ENCODE measurements at places on chromosomes 6 and 20.

DNA sequence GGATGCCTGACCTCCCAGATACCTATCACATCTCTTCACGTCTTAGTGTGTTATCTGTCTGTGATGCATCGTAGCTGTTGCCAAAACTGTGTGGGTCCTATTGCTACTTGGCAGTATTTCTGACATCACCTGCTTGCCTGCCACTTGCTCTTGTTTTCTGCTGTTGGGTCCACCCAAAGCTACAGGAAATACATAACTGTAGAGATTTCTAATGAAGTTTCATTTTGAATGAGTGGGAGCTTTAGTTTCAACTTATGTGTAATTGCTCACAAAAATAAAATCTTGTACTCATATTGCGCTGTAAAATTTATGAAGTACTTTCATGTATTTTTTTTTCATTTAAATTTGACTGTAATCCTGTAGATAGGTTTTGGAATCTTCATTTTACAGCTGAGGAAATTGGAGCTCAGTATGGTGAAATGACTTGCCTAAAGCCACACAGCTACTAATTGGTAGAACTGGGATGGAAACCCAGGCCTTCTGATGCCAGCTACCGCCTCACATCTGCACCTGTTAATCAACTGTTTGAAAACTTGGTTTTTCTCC, 113.6 kb upstream of the MAN1A1 start:
- DNase-seq, result no peak

GRCh38 chr6:136721467-136721866, 70.8 kb downstream of the MAP3K5 start:
- DNase-seq, result no peak

DNA sequence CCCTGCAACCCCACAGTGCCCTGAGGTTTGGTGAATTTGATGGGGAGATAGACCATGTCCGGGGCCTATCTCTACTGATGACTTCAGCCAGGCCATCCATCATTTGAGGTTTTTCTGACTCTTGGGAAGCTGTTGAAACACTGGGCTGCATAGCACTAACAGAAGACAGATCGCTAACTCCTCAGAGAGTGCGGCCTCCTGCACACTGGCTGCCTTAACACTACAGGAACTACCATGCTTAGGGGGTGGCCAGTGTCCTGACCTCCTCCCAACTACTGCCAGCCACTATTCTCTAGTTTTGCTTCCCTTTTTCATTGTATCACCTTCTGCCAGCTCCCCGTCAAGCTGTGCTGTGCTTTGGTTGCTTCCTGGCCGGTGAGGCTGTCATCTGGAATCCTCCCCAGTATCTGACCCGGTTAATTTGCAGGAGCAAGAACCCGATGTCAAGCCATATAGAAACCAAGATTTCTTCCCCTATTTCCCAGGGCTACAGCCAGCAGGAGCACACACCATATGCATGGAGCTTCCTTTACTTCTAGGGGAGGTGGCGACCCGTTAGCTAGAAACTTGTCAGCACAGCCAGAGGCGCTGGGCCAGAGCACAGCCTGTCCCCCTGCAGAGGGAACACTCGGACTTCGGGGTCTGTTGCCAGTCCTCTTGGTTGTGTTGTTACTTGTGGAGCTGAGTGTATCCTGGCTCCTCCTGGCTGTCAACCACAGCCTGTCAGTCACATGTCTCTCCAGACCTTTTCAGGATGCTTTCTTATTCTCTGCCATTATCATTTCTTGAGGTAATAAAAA, 57.3 kb upstream of the TRAF3IP2 start:
- DNase-seq, result no peak

DNA sequence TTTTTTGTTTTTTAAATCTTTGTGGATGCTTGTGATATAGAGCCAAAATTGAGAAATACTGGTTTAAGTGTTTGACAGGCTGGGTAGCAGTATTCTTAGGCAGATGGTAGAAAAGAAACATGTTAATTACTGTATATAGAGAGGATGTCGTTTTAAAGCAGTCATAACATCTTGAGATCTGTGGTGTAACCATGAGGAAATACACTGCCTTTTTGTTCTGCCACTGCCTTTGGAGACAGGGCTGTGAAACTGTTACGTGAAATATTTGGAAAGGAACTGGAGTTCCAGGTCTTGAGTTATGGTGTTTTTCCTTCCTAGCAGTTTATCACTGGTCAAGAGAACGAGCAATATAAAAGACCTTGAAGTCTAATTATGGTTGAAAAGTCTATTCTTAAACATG, 19.5 kb downstream of the STXBP5 start:
- DNase-seq, result no peak

GRCh38 chr6:96725296-96725695, 112.0 kb downstream of the GPR63 start:
- DNase-seq, result no peak

GRCh38 chr20:17276101-17276500, 49.3 kb downstream of the PCSK2 start:
- no peak for DNase-seq

All from colonic mucosa (tissue), 4 donors.